Mammary epithelial cell (primary cell): ENCODE measurements at places on chromosomes 5 and 9. TPM values are rescaled to one million over a fixed set of nuclear protein-coding genes. Genes with fewer than 3 reads are reported as not detected.

DNA sequence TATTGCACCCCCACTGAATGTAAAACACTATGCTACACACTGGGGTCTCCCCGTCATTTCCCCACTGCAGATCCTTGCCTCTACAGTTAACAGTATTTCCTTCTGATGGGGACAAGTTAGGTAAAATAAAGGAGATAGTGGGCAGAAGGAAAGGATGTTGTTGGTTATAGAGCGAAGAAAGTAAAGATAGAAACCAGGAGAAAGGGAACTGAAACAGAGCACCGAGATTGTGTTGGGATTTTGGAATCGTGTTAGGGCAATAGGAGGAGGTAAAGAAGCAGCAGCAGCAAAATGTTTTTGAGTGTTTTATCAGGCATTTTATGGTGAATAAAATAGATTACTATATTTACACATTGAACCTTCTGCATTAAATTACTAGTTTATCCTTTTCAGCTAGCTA lies 60.0 kb downstream of the PAM start:
- DNase-seq = no peak

DNA sequence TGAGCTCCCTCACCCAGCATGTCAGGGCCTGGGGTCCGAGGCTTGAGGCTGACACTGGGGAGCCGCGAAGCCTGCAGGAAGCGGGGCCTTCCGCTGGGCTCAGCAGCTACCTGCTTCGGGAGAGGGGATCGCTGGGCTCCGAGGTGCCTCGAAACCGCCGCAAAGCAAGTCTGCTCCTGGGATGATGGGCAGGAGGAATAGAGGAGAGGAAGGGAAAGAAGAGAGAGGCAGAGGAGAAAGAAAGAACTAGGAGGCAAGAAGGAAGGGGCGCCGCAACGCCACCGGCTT lies 1.5 kb upstream of the PRDM12 start:
- DNase-seq = no peak

GRCh38 chr5:133807348-133807747 lies 161.1 kb downstream of the C5orf15 start:
- DNase-seq = no peak

DNA sequence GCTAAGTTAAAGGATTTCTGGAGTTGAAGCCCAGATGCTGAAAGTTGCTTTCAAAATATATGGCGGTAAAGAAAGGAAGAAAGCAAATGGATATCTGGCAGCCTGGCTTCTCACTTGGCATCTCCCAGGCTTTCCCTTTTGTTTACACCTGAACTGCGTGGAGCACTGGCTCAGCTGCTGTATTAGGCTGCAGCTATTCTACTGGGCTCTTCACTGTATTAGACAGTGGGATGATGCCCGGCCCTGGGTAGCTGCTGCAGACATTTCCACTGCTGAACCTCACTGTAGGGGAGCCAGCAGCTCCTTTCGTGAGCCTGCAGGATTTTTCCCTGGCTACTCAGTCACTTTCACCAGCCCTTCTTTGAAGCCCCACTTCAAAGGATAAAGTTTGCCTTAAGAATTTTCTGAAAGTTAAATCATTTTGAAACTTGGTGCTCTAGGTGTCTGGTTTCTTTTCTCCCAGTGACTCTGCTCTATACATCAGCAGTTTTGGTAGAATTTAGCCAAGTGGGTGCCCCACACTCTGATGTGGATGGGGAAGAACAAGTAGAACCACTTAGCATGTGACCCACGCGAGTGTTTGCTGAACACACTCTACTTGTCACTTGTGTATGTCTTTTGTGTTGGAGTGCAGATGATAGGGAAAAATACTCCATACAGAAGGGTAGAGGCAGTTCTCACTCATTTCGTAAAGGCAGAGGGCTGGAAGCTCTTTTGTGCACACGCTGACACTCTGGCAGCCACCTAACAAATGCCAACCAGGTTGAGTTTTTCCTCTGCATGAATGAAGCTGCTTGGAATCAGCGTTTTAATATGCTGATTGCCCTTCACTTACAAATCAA lies 49.9 kb downstream of the C9orf152 start:
- no peak for DNase-seq

PCDHA10 gene
- 1.3 TPM for total RNA-seq

LNPEP gene
- 31.8 and 38.5 TPM in 2 replicates for total RNA-seq

DNA sequence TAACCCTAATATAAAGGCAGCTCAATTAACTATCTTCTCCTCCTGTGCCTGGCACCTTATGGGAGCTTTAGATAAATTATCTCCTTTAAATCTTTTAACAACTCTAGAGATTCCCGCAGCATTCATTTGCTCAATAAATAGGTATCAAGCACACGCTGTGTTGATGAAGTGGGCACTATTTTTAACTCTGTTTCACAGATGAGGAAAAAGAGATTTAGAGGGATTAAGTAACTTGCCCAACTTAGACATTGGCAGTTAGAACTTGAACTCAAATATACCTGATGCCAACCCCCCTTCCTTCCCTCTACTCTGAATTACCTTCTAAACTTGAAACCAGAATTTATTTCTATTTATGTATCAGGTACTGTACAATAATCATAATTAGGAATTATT lies 112.4 kb downstream of the SH3TC2 start:
- DNase-seq = no peak

LYRM7 gene
- total RNA-seq = 10.3 TPM

- no peak for DNase-seq
These were observed 60.6 kb upstream of the ZFR start for GRCh38 chr5:32504989-32505596.

- DNase-seq = no peak
These were observed 309.6 kb upstream of the RFX3 start for GRCh38 chr9:3835393-3835792.

- no peak for DNase-seq
These were observed 60.9 kb downstream of the RAI14 start for GRCh38 chr5:34716986-34717385.
